ENCODE measurements at places on chromosomes 7 and 10. TPM values are rescaled to one million over a fixed set of nuclear protein-coding genes. Genes with fewer than 3 reads are reported as not detected.

The TRPV5 gene
- not detected for total RNA-seq

The GPR15LG gene
- 231 TPM for total RNA-seq

The BICC1 gene
- total RNA-seq = 1.1 TPM

The OR9A2 gene
- total RNA-seq = not detected

The LLCFC1 gene
- total RNA-seq = not detected

The CRYGN gene
- total RNA-seq = 0.51 TPM

The NYAP1 gene
- 0.46 TPM for total RNA-seq

- no peak for DNase-seq
Observed at GRCh38 chr7:105664816-105665525, 83.7 kb upstream of the EFCAB10 start.

DNA sequence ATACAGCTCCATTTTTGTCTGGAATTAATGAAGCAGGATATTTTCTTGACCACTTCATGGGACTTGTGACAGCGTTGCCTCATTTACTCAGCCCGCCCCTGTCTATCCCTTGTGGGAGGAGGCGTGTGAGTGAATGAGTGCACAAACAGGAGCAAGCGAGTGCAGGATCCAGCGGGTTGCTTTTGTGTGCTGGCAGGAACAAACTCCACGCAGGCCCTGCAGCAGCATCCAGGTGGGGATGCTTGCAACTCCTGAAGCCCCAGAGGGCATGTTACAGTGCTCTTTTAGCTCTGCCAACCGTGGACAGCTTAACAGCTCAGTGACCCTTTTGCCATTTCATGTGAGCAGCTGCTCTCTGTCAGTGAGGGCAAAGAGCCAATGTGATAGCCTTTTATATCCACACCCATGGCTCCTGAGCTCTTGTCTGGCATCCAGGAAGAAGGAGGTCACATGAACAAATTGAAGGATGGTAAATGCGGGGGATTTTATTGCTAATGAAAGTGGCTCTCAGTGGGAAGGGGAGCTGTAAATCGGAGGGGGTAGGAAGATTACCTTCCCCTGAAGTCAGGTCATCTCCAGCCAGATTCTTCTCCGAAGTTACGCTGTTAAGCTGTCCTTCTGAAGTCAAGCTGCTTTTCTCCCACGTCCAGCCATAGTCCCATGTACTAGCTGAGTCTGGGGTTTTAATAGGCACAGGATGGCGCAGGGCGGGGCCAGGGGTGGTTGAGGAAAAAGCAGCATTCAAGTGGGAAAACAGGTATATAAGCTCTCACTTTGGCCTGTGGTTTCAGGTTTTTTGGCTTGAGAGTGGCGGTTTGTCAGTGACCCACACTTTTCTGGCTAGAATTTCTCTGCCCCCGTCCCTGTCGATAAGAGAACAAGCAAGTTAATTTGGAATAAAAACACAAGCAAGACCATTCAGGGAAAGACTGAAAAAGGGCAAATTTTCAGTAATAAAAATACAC is 714.7 kb upstream of the MBL2 start:
- no peak for DNase-seq

- no peak for DNase-seq
Observed at GRCh38 chr7:136039577-136040345, 62.6 kb upstream of the MTPN start.

DNA sequence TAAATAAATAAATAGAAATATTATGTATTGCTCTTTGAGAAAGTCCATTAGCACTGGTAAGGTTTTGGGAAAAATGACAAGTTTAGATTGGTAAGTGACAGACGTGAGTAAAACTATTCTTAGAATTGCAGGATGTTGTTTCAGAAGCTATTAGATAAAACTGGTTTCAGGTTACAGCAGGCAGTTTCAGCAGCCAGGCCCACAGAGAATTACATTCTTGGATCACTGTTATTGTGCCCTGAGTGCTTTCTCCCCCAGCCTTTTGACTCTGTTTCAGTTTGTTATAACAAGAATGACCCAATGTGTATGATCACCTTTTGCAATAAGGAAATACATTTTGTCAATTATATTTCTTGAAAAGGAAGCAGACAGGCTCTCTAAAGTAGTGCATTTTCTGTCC is 86.5 kb downstream of the DKK1 start:
- DNase-seq = no peak

- no peak for DNase-seq
Observed at GRCh38 chr7:139471740-139472353, 11.6 kb downstream of the KLRG2 start.

GRCh38 chr10:27714349-27714748 is 31.3 kb downstream of the MKX start:
- no peak for DNase-seq

GRCh38 chr10:33794460-33794859 is 460.0 kb upstream of the NRP1 start:
- no peak for DNase-seq

DNA sequence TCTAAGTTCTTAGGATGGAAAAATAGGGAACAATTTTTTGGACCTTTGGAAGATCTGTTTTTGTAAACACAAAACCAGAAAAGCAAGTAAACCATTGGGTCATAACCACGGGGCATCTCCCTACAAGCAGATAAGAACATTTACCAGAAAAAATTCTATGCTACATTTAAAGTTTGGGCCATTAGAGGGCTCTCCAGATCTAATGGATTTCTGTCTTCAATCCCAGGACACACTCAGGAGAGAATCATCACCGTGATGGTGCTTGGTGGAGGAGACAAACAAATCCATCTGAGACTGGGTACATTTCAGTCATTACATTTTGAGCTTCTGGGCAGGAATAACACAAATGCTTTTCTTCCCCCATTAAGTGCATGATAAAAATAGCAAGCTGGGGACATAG is 178.4 kb upstream of the TARP start:
- DNase-seq = no peak

DNA sequence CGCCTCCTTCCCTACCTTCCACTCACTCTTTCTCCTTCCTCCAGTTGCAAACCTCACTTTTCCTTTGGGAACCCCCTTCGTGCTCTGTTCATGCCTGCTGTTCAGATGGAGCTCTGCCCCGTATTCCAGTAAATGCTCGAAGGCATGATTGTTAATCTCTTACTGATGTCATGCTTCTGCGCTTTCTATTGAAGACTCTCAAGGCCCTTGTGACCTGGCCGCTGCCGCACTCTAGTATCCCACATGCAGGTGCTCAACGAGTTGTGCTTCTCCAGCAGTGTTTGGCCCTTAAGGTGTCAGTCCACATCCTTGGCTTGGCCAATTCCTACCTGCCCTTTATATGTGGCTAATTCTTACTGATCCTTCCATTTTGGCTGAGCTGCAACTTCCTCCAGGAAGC is 158.6 kb downstream of the ADAM12 start:
- DNase-seq = no peak

DNA sequence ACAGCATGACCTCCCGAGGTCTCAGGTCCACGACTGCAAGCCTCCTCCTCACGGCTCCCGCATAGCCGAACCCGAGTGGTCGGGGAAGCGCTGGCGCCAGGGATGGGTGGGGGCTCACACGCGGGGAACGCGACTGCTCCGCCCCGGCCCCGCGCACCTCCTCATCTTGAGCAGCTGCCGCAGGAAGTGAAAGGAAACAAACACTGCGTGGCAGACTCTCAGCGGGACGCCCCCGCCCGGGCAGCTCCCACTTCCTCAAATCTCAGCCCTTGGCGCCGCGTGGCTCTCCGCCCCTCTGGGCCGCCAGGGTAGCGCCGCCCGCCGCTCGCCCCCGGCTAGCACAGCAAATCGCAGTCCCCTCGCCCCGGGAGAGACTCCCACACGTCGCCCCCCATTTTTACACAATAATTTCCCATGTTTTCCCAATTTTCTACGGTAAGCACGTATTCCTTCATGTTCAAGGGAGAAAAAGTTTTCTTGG is at the start of gene TMEM243:
TSS of gene TMEM243 (minus strand) at position 188 of the 481 bp plus-strand sequence. CDS start 229 bp downstream, outside the sequence.
- DNase-seq = peak; percentile 93

GRCh38 chr7:138705167-138705566 is 4.0 kb upstream of the SVOPL start:
- no peak for DNase-seq

DNA sequence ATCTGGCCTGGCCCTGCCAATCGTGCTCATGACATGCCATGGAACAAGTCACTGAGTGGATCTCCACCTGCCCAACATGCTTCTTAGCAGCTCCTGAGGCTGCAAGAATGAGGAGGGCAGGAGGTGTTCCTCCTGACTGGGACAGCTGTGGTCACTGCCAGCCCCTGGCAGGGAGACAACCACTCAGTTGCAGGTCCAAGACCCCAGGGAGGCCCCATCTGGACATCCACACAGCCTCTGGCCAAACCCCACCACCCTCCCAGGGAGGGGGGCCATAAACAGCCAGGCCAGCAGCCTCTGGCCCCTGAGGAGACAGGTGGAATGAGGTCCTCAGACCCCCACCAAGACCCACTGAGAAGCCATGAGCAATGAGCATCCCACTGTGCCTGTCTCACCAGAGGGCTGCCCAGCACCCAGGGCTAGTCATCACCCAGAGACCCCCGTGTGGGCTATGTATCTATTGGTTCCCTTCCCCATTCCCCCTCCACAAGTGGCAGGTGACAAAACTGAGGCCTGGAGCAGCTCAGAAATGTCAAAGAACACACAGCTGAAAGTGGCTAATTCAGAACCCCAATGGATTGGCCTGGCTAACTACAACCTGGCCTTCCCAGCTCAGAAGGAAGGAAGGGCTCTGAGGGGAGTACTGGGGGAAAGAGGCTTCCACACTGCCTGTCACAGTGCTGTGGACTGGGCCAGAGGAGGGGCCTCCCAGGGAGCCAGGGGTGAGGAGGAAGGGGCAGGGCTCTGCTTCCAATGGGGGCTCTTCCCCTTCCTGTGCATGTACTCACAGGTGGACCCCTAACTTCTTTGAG is 3.0 kb downstream of the GPRIN2 start:
- DNase-seq = peak; percentile 39

- no peak for DNase-seq
Observed at GRCh38 chr7:92391071-92391470, 56.2 kb upstream of the GATAD1 start.

GRCh38 chr10:73839276-73839966 is 28.0 kb upstream of the NDST2 start:
- no peak for DNase-seq

DNA sequence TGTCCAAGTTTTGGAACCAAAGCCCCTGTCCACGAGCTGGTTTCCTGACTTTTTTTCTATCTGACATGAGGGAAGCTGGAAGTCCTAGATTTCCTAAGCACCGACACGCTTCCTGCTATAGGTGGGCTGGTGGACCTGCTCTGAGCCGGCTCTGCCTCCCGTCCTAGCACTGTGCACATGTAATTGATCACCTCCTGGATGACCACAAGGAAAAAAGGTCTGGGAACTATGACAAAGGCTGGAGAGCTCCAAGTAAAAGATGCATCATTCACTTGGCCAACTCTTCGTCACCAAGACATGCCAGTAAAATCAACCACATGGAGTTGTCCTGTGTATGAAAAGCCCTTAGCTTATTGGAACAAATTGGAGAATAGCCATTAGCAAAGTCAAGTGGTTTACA is 104.8 kb downstream of the ITIH5 start:
- DNase-seq = no peak

DNA sequence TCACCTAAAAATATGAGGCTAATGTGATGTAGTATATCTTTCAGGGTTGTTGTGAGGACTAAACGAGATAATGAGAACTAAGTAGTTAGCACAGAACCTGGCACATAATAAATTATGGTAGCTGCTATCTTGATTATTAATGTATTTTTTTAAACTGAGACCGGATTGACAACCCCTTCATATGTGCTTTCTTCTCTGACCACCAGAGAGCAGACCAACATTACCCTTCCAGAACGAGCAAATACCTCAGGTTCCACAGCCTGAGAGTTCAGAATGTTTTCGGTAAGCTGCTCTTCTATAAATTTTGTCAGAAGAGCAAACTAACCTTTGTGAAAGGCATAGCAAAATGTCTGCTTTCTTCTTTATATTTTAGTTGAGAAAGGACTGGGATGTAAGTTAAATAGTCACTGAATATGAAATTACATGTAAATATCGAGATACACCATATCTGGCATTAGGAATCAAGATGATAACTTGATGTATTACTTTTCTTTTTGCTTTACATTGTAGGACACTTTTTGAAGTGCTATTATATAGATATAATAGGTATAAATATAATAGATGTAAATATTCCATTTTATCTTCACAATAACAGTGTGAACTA is 13.6 kb upstream of the BPGM start:
- no peak for DNase-seq

- no peak for DNase-seq
Observed at GRCh38 chr7:85773116-85773728, 586.4 kb upstream of the SEMA3D start.

DNA sequence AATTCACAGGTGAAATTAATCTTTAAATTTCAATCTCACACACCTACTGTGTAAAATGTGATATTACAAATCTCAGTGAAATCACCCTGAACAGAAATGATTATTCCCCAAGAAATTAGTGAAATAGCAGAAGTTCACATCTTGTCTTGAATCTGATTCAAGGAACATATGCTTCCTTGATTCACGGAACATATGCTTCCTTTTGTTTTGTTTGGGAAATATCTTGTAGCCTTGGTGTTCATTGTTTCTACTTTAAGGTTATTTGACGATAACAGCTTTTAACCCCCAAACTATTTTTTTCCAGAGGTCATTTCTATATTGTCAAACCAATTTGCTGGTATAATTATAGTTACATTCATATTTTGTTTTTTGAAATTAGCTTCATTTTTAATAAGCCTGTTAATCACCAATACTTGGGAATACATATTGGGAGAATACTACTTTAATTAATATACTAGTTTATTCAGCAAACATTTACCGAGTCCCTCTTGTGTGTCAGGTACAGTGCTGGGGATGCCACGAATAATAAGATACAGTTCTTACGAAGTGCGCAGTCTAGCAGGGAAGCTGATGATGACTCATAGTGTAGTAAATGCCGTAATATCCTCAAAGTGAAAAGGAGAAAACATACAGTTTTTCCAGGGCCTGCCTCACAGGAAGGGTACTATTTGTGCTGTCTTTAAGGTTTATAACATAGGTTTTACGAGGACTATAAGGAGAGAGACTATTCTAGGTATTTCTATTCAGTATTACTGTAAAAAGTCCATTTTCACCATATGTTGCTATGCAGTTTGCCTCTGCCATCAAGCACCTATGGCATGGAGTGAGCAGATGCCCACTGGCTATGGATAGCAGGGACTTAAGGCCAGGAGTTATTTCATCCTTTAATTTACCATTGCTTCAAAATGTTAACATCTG is 32.5 kb downstream of the PRKAR2B start:
- DNase-seq = no peak

DNA sequence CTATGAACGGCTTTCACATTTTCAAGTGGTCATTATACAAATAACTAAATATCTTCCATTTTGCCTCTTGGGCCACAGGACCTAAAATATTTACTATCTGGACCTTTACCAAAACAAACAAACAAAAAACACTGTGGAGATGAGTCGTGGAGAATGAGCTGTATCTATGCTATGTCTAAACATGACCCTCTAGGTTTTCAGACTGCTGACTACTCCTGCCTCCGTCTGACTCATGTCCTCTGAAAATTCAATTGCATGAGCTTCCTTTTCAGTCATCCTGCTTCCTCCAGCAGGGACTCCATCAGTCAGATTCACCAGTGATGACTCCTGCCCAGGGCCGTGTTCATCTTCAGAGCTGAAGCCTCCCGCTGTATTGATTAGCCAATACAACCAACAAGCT is 96.8 kb downstream of the COL28A1 start:
- no peak for DNase-seq
